Renal cortical epithelial cell (primary cell): ENCODE measurements at places on chromosomes 4 and X. TPM values are rescaled to one million over a fixed set of nuclear protein-coding genes. Genes with fewer than 3 reads are reported as not detected.

DNA sequence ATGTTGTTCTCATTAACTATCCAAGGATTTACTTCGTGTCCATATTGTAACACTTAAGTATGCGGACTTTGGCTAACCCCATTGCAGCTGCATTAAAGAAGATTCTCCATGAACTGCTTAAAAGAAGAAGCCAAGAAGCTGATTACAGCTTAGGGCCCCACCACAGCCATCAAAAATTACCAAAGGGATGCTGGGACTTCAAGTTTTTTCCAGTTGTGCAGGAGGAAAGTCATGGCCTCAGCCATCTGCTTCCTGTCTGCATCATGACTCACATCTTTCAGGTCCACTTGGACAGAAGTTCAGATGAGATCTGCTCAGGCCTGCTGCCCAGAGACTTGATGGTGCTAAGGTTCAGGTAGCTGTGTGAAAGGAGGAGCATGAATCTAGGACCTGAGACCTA, 38.8 kb upstream of the CAPN6 start:
- no peak for DNase-seq

- DNase-seq = no peak
These were observed 52.7 kb downstream of the TMEM131L start for GRCh38 chr4:153518637-153519389.

MAGEA3 gene
- total RNA-seq = not detected in 2 replicates

- no peak for DNase-seq
These were observed 251.6 kb downstream of the QDPR start for GRCh38 chr4:17260166-17260907.

- DNase-seq = no peak
These were observed 602.0 kb downstream of the GLUD2 start for GRCh38 chrX:121649417-121649816.

STX18 gene
- total RNA-seq = 27.6 and 31.9 TPM in 2 replicates

DNA sequence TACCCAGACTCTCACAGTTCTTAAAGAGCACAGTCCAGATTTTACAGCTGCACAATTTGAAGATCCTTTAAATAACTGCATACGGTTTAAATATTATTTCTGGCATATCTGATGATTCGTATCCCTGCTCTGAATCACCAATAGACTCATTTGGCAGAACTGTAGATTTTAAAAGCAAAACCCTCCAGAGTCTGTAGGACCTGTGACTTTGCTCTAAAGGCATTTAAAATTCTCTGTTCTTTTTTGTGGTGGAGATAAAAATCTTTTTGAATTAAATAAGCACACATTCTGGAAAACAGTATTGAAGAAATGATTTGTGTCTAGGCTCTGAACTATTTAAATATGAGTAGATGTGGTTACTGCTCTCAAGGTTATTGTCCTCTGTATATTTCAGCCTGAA, 246.2 kb upstream of the PITX2 start:
- peak; percentile 18 for DNase-seq

DNA sequence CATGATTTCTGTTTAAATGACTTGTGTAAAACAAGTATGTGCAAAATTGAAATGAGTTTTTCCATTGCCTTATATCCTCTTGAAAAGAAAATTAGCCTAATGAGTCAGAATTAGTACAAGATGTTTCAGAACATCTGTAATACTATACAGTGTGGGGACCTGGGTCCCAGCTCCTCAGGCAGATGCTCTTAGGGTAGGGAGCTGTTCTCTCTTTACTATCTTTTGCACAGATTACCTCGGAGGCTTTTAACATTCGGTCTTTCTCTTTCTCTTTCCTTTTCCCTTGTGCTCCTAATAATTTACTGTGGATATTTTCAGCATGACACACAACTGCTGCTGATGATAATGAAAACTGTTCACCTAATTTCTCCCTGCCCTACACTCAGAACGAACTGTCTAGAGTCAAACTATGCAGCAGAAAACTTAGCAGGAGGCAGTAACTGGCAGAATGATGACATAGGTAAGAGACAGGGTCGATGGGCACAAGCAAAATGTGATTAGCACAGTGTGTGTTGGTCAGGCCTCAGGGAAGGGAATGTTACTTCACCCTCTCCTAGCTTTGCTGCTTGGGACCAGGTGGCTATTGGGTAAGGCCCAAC, 455.3 kb downstream of the PDHA2 start:
- no peak for DNase-seq

DNA sequence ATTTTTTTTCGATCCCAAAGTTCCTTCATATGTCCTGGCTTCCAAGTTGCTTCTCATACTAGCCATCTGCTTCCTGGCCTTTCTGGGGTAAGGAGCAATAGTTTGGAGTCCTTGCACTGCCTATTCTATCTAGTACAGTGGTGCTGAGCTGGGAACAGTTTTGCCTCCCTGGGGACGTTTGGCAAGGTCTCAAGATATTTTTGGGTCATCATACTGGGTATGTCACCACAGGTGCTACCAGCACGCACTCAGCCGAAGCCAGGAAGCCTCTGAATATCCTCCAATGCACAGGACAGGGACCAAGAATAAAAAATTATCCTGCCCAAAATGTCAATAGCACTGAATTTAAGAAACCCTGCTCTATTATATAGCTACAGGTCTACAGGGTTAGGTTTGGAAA, 35.4 kb upstream of the TMSB15B start:
- no peak for DNase-seq

HPGD gene
- total RNA-seq = 8.7 and 105 TPM in 2 replicates

NAP1L3 gene
- 1.2 and 3.1 TPM in 2 replicates for total RNA-seq

NOA1 gene
- 18.9 and 22.4 TPM in 2 replicates for total RNA-seq

UTP3 gene
- 15.1 and 47.4 TPM in 2 replicates for total RNA-seq
